Substantia nigra (tissue), 51 donors: ENCODE measurements at places on chromosomes 16 and 17.

DNA sequence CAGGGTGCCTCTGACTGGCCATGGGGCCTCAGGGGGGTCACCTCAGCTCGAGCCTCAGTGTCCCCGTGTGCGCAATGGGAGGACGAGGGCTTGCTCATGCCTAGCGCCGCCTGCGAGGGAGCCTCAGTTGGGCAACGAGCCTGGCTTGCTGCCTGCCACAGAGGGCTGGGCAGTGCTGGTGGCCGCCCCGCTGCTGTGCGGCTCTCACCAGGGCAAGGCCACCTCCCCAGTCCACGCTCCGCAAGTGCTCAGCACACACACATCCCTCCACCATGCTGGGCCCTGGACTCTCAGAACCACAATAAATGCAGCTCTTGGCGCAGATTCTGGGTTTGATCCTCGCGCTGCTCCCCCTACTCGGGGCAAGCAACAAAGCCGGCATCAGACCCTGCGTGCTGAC lies 76.2 kb downstream of the ENGASE start:
- no peak for DNase-seq

- no peak for DNase-seq
Observed at GRCh38 chr17:79097226-79098055, 22.8 kb downstream of the ENGASE start.

DNA sequence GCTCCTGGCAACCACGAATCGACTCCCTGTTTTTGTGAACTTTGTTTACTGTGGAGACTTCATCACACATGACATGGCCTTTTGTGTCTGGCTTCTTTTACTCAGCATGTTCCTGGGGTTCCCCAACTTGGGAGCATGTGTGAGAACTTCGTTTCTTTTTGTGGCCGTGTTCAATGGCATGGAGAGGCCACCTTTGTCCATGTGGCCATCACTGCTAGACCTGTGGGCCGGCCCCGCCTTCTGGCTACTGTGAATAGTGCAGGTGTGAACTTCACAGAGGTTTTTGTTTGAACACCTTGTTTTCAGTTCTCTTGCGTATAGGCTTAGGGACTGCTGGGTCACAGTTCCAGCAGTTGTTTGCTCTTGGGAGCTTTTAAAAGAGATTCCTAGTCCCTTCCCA lies 5.7 kb upstream of the SLC38A8 start:
- no peak for DNase-seq

DNA sequence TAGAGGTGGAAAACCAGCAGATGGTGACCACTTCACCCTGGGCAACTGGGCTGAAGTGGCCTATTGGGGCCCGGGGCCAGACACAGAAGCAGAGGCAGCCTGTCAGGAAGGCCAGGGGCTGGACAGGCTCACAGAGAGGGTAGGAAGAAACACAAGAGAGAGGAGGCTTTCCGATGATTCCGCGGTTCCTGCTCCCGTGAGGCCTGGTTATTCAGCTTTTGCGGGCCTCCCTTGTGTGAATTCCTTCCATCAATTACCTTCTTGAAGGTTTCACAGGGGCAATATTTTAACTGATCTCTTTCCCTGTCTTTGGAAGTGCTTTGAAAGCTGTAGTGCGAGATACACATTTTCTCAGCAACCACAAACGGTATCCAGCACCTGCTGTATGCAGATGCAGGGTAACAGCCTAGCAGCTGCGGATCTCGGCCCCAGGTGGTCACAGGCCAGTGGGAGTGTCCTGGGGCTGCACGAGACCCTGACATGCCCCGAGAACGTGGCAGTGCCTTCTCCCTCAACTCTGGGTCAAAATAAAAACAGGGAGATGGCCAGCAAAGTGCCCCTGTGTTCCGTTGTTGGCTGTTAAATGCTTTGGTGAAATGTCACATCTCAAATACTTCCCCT lies 11.6 kb upstream of the CMIP start:
- no peak for DNase-seq

- DNase-seq: no peak
Observed at GRCh38 chr17:8284126-8284525, 4.3 kb upstream of the RANGRF start.

- DNase-seq: no peak
Observed at GRCh38 chr17:60392845-60393702, 1.1 kb upstream of the USP32 start.

- no peak for DNase-seq
Observed at GRCh38 chr16:56841659-56842058, 23.3 kb upstream of the SLC12A3 start.

DNA sequence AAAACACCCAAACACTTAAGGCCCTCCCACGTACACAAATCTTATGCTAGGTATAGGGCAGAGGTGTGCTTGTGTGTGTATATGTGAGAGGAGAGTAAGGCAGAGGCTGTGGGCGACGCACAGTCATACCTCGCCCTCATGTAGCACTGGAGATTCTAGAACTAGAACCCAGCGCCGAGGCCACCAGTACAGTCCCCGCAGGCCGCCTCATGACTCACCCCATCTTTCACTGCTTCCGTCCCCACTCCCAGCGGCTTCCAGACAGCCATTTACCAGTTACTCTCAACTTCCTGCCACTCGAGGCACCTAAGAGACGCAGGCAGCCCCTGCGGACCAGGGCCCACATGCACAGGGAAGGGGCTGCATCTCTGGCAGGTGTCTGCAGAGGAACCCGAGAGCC lies 23.2 kb upstream of the CYTH1 start:
- no peak for DNase-seq

DNA sequence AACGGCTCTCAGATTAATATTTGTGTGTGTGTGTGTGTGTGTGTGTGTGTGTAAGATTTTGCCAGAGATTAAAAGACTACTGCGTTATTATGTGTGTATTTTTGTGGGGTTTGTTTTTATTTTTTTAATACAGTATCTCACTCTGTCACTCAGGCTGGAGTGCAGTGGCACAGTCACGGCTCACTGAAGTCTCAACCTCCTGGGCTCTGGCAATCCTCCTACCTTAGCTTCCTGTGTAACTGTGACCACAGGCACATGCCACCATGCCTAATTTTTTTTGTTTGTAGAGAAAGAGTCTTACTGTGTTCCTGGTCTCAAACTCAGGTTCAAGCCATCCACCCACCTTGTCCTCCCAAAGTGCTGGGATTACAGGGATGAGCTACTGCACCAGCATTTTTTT lies 87.2 kb downstream of the CYB561 start:
- no peak for DNase-seq

- DNase-seq: no peak
Observed at GRCh38 chr17:55811536-55811935, 60.7 kb downstream of the PCTP start.

DNA sequence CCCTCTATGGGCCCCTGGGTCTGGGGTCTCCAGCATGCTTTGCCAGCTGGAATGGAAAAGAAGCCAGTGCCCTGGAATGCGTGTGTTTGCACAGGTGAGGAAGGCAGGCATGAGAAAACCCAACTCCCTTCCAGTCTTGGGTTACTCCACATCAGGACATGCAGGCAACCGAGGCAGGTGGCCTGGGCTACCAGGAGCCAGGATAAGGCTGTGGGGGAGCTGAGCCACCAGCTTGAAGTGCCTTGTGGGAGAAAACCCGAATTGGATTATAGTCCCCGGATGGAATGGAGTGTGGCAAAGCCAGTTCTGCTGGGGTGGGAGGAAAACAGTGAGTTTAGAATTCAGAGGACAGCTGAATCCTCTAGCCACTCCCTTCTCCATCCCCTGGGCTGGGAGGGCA lies 7.2 kb downstream of the SRCIN1 start:
- peak; percentile 21 for DNase-seq

DNA sequence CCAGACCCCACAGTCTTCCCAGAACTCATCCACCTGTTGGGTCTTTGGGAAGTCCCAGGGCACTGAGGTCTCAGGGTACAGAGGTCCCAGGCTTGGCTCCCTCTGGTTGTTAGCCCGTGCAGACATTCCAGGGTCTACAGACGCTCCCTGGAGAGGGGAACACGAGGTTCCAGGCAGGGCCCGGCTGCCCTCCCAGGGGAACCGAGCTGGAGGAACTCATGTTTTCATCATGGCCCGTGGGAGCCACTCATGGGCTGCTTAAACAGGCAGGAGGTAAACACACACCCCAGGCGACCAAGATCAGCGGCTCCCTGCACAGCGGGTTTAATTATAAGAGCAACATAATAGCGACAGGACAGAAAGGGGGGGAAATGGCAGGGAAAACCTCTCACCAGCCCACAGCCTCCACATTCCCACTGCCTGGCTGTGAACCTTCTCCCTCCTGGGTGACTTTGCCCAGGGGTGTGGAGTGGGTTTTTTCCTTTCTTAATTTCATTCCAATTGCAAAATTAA lies 36.5 kb downstream of the TRARG1 start:
- no peak for DNase-seq
